ENCODE measurements at places on chromosomes 3 and 15.

- DNase-seq: no peak
These were observed 71.0 kb downstream of the RBM6 start for GRCh38 chr3:50010959-50011358.

DNA sequence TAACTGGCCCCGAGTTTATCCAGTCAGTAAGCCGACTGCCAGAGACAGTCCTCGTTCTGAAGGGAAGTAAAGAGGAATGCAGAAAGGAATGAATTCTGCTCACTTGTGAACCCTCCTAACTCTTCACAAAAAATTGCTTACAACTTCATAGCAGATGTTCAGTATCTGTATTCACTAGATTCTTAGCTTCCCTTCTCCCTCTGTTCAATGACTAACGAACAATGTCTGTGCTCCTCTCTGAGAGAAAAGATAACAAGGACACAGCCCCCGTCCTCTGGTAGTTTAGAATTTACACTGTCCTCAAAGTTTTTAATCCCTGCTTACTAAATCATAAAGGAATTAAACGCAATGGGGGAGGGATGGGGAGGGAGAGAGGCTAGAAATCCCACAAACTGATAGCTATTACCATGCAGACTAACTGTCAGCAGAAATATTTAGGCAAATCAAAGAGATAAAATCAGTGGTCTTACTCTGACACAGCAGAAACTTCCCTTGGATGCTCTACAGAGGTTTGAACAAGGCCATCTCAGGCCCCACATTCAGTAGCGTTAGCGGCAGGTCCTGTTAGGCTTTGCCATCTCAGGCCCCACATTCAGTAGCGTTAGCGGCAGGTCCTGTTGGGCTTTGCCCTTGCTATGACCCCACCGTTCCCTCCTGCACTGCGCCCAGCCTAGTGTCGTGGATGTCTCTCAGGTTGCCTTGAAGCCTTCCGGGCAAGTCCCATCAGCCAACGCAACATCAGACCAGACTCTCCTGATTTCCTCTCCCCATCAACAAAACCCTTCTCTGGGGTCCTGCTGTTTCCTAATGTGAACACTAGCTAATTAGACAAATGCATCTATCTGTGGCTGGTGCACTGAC, 23.4 kb downstream of the NRROS start:
- DNase-seq: no peak

GRCh38 chr3:52836986-52837385, 2.2 kb upstream of the MUSTN1 start:
- DNase-seq: no peak

- no peak for DNase-seq
These were observed 77.1 kb upstream of the GSK3B start for GRCh38 chr3:120171134-120171873.

DNA sequence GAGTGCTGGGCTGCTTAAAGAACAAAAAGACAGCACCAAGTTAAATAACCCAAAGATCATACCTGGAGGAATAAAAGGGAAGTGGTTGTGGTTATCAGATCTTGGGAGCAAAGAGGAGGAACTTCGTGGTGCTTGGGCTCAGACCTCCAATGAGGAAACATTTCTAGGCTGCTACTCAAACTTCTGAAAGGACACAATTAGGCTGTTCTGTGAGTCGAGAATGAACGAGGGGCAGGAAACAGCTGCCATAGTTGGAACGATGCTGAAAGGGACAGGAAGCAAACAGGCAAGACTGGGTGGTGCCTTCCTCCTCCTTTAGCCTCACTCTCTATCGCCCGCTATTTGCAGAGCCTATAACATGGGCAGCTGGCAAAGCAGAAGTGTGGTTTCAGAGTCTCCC, 276.3 kb upstream of the ARRDC4 start:
- no peak for DNase-seq

GRCh38 chr3:71930056-71930991, 145.4 kb upstream of the PROK2 start:
- DNase-seq: peak; percentile 21

DNA sequence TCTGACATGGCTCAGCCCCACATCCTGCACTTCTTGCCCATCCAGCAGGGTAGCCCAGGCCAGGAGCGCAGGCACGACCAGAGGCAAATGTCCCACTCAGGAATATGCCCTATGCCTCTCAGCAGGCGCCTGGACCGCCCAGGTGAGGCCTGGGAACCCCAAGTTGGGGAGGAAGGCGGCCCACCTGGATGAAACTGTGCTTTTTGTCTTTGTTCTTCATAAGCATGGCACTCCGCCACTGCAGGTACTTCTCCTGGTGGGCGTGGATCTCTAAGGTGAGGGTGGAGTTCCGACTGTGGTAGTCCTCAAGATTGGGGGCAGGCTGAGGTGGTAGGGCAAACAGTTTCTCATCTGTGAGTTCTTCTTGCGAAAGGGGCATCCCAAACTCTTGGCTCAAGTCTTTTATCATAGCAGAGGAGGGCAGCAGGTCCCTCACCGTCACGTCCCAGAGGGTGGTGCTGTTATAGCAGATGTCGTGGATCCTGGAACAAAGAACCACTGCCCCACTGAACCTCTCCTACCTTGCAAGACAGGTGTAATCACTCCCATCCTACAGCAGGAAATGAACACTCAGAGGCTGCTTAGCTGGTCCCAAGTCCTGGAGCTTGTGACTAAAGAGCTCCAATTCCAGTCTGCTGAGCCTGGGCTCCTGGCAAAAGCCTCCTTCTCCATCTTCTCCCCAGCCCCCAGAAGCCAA, 53.2 kb downstream of the ACAD9 start:
- no peak for DNase-seq

GRCh38 chr15:72368325-72368724, 7.5 kb downstream of the HEXA start:
- DNase-seq: no peak

- DNase-seq: no peak
These were observed 1.3 kb downstream of the TOP2B start for GRCh38 chr3:25663347-25663868.

DNA sequence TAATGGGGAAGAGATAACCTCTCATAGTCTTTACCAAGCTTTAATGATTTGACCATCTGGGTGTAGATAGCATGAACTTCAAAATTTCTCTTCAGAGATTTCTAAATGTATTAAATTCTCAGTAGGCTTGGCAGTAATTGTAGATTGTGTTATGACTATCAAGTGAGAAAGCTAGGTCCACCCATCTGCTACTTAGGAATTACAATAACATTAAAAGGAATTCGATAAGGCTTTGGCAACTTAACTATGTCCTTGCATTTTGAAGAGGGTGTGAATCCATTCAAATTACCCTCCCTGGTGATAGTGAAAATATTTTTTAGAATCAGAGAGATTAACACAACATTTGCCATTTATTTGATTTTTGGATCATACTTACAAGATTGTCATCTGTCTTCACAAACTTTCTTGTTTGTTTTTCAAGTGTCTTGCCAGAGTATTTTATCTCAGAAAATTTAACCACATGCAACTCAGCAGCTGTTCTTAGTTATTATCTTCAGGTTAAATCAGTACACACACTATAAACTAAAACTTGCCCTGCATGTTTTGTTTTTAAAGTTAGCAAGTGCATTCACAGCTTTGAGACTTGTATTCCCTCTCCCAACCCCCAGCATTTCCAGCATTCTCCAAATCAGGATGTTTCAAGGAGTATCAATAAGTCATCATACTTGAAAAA, 69.6 kb upstream of the COL8A1 start:
- DNase-seq: no peak

GRCh38 chr3:125683067-125683829, 88.0 kb upstream of the OSBPL11 start:
- DNase-seq: no peak

DNA sequence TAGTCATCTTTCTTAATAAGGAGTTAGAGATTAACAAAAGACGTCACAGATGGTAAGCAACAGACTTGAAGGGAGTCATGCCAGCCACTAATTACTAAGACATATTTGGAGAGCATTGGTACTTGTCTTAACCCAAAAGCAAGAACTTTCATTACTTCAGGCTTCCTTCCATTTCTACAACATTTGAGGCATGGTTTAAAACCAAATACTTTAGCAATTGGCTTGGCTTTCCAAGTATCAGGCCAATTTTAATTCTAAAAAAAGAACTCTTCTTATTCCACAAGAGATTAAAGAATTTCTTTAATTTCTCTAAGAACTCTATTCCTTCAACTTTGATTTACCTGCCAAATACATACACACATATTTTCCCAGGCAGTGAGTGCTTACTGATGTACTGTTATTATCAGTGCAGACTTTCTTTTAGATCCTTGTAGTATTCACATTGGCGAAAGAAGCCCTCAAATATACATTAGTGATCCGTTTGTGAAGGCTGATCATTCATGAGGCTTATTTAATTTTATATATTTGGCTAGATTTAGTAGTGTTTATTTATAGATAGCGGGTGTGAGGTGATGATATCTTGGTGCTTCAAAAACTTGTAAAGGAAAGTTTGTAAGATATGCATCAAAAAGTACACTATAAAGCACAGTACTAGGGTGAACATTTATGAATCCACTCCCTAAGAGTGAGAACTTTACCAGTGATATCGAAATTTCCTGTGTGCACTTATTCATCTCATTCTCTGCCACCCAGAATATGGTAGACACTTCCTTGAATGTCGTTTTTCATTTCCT, 229.2 kb downstream of the MFSD1 start:
- DNase-seq: no peak

- no peak for DNase-seq
These were observed 20.3 kb downstream of the KY start for GRCh38 chr3:134630506-134630905.

DNA sequence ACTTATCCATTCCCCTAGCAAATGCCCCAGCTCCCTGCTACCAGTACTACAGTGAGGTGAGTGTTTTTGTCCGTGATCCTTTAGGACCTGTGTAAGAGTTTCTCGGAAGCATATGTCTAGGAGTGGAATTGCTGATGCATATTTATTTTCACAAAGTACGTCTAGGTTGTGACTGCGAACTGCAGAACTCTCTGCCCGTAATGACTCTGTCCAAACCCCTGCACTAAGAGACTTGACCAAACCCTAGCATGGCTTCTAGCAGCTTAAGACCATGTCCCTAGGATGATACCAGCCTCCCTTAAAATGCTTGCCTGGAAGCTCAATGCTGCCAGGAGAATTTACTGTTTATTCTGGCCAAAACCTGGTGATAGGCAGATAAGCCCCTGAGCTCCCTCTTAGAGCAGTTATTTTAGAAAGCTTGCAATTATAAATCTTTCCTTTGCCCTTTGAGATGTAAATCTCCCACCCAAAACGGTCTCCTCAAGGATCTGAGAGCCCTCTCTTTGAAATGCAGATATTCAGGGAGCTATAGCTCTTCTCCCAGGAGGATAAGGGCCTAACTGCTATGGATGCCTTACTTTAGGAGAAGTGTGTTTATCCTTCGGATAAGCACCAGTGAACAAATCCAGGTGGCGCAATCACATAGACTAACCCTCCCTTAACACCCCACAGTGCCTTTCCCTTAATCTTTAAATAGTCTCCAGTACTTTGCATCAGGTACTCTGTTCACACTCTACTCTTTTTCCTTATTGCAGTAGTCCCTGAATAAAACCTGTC, 14.7 kb upstream of the CA12 start:
- no peak for DNase-seq

GRCh38 chr15:65870889-65871533, 1.7 kb downstream of the RAB11A start:
- peak; percentile 25 for DNase-seq

DNA sequence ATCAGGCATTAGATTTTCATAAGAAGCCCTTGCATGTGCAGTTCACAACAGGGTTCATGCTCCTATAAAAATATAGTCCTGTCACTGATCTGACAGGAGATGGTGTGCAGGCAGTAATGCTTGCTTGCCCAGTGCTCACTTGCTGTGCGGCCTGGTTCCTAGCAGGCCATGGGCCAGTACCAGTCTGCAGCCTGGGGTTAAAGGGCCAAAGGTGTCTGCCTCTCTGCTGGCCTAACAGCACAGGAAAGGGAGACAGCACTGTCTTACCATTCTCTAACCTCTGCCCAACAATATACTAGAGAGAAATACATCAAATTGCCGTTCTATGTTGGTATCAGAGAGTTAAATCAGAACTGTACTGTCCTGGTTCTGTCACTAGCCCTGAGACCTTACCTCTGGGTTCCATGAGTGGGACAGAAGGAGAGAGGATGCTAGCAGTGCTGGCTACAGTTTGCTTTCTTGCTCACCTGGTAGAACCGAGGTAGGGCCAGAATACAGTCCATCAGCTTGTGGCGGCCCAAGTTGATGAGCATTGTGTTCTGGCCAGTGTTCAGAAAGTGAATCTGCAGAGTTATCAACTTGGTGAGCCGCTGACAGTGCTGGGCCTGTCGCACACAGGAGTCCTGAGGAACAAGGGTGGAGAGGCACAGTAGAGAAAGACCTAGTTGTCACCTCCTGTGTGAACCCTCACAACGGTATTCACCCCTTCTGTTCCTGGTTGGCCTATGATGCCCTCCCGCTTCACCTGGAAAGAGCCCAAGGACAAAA, 28.6 kb downstream of the EIF3J start:
- no peak for DNase-seq

DNA sequence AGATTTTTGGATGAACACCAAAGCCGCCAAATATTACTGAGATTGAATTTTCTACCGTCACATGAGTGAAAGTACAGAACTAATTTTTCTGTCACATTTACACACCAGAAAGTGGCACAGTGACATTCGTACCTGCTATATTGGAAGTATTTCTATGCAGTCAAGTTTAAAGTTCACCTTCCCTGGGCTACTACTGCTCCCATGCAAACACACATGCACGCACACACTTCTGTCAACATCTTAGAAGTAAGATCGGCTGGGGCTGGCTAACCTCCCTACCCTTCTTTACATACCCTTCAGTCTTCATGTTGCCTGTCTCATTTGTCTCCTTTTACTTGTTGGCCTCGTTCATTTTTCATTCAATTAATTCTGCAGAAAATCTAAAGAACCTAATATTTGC, 19.0 kb upstream of the TM4SF1 start:
- no peak for DNase-seq

GRCh38 chr3:170746175-170746942, 123.6 kb downstream of the RPL22L1 start:
- no peak for DNase-seq

GRCh38 chr3:144252896-144253295, 281.3 kb downstream of the DIPK2A start:
- DNase-seq: no peak

- no peak for DNase-seq
These were observed 316.4 kb upstream of the CFAP20DC start for GRCh38 chr3:59366218-59366617.

GRCh38 chr3:78258798-78259197, 1218.9 kb downstream of the ROBO2 start:
- DNase-seq: no peak

GRCh38 chr3:198022604-198023003, 62.6 kb downstream of the LMLN start:
- no peak for DNase-seq

- no peak for DNase-seq
These were observed 26.6 kb upstream of the KY start for GRCh38 chr3:134677196-134677986.
